ENCODE measurements at places on chromosomes 1 and 21.
A peak's percentile ranks its signal among the peaks of the same experiment; 100 is the strongest.

- no peak for DNase-seq
Measured at GRCh38 chr1:187491082-187491720, 662.5 kb downstream of the PLA2G4A start.

GRCh38 chr1:158122833-158123388 lies 57.8 kb upstream of the CD1D start:
- no peak for DNase-seq

- DNase-seq = no peak
Measured at GRCh38 chr1:225919906-225920305, 4.1 kb downstream of the PYCR2 start.

- DNase-seq = no peak
Measured at GRCh38 chr1:92585831-92586230, 99.1 kb upstream of the GFI1 start.

DNA sequence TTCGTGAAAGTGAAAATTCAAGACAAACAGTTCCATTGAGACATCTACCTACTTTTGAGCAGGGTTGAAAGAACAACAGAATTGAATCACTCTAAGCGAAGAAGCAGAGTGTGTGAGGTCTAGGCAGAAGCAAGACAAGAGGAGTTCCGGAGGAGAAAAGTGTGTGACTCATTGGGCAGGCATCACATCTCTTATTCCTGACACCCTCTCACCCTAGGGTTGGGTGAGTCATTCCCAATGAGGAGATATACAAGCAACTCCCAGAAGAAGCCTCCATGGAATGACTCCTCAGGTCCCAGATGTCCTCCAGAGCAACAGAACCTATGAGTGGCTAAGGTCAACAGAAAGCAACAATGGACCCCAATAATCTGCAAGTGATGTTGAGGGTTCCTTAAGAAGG lies 138.1 kb downstream of the TPR start:
- no peak for DNase-seq

- DNase-seq = no peak
Measured at GRCh38 chr1:226371866-226372490, 35.9 kb downstream of the PARP1 start.

DNA sequence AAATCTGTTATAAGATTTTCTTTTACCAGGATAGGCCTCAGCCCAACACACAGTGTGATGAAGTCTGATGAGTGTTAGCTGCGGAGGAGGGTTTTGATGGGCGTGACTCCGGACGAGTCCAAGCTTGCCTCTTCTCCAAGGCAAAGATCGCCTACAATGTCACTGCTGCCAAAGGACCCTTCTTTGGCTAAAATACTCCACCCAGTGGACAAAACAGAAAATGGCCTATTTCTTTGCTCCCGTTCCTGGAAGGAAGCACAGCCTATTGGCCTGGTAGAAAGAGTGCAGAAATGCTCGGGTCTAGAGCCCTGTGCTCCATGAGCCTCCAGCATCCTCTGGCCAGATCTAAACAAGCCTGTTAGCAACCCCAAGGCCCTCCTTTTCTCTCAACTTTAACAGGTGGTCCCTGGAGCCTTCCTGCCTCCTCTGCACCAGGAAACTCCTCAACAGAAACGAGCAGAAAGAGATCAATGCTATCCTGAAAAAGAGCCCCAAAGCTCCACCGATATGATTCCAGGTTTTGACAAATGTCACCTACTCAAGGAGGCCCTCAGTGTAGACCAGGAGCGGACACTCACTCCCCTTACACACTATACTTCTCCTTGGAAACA lies 3.4 kb upstream of the CASQ2 start:
- peak; percentile 21 for DNase-seq

DNA sequence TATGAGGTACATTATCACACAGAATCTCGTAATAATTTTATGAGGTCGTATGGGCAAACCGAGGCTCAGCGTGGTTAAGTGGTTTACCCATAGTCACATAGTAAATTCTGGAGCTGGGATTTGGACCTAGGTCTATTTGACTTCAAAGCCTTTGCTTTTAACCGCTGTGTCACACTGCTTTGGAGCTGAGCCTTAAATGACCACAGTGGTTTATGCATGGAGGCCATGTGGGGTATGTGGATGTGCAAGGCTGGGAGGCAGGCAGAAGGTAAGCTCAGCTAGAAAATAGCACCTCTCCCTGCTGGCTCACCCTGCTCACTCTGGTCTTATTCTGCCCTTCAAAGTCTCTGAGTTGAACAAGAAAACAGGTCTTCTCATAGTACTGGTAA lies 269.5 kb downstream of the TRABD2B start:
- DNase-seq = no peak

DNA sequence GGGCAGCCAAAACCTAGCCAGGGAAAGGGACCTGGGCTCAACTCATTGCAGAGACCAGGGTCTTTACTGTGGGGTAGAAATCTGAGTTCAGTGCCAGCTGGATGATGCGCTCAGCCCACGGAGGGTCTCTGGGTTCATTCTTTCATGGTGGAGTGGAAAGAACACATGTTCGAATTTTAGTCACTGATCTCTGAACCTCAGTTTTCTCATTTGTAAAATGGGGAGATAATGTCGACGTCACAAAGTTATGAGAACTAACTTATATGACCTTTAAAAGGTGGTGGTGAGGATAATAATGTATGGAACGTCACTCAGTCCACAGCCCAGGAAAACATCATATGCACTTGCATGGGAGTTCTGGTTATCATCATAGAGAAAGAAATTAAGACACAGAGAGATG lies 1.2 kb upstream of the TAL1 start:
- no peak for DNase-seq

DNA sequence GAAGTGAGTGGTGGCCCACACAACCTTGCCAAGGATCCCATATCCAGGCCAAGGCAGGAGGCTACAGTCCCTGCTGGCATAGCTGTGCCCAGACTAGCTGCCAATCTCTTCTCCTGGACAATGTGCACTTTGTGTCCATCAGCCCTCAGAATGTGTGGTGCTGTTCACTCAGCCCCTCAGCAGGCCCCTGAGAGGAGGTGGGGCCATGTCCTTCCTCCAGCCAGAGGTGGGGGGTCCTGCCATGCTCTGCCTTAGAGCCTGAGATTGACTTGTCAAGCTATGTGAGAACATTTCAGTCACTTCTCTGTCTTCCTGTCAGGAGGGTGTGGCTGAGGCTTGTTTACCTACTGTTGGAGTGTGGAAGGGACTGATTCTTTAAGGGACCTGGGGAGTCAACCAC lies 1.4 kb downstream of the NCF2 start:
- no peak for DNase-seq

DNA sequence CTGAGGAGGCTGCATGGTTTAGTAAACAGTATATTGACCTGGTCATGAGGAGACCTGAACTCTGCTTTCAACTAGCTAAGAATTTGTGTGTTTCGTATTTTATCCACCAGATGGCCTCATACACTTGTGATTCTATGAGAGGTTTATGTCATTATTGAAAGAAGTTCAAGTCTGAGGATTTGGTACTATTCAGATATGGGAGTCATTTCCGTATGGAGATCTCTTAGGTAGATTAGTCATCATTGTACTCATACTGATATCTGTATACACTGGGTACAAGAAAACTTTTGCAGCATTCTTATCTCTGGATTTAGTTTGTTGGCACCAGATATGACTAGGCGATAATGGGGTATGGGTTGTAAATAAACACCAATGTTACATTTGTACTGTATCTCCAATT lies 26.6 kb downstream of the ATF6 start:
- no peak for DNase-seq

- DNase-seq = no peak
Measured at GRCh38 chr1:246591504-246591903, 25.2 kb downstream of the CNST start.

GRCh38 chr1:214416417-214416816 lies 135.0 kb downstream of the PTPN14 start:
- no peak for DNase-seq

DNA sequence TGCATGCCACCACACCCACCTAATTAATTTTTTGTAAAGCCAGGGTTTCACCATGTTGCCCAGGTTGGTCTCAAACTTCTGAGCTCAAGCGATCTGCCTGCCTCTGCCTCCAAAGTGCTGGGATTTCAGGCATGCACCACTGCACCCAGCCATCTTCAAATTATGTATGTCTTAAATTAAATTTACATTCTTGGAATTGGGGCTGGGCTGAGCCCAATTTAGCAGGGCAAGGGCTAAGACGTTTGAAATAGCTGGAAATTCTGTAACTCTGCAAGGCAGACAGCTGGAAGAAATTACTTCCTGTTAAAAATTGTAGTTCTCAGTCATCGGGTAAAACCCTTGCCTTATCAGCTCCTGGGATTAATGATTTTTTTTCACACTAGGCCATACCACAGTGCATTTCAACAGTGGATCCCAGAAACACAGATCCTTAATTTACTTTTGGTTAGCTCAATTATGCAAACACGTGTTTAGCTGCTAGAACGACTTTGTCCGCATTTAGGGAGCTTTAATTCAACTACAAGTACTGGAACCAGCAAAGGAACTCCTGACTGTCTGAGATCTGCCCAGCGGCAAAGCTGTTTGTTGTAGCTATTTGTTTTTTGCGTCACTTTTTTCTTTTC lies 83.3 kb downstream of the OLFML3 start:
- DNase-seq = no peak

DNA sequence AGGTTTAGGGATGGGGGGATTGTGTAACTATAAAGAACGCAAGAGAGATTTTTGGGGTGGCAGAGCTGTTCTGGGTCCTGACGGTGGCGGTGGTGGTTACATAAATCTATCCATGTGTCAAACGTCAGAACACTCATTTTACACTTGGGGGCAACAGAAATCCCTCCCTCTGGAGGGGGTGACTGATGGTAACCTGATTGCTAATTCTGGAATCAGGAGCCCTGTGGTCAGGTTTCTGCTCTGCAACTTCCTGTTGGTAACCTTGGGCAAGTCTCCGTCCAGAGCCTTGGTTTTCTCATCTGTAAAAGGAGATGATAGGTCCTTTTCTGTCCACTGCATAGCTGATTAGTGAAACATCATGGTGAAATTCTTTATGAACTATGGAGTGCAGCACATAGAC lies 40.9 kb downstream of the ALPL start:
- no peak for DNase-seq

DNA sequence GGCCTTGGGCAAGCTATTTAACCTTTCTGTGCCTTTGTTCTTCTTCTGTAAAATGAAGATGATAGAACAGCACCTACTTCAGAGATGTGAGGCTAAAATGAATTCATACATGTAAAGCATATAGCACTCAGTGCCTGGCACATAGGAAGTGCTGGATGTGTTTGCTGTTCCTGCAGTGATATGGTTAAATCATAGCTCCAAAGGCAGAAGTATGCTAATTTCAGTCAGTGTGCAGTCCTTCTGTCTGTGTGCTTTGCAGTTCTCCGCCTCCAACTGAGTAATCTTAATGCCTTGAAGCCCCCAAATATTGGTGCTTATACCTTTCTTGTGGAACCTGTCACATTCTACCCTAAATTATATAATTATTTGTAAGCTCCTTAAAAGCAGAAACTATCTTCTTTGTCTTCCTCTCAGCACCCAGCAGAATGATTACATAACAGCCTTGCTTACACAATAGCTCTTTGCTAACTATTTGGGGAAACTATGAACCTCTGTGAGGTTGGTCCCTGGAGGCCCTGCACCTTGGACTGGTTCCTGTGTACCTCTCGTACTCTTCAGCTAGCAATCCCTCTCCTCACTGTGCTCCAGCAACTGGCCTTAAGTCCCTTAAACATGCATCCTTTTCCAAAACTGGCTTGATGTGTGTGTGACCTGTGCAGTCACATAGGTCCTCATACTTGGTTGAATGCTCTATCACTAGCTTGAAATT lies 57.0 kb upstream of the CACYBP start:
- no peak for DNase-seq

DNA sequence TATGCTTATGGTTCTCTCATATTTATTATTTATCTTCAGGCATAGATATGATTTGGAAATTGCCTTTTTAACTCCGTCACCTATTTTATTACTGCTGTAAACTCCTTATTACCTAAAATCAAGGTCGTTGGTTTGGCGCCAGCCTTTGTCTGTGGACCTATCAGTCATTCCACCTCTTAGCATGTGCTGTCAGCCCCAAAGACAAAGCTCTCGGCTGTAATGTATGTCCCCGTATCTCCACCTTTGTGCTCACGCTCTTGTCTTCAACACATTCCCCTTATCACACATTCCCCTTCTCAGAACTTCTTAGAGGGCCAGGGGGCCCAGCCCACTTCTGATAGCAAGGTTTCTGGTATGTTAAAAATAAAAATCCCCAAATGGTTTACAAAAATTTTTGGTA lies 342.2 kb downstream of the RYR2 start:
- no peak for DNase-seq

DNA sequence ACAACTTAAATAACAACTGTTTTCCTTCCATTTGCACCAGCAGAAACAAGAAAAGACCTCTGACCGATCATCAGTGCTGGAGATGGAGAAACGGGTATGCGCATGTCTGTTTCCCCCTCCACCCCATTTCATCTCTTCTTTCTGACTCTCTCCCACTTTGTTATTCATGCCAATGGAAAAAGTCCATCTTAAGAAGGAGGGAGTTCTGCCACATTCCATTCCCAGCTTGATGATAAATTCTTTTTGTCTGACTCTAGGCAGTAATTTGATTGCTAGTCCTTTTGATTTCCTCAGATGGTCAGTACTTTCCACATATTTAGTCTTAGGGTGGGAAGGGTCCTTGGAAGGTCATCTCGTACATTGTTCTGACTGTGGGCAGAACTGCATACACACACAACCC lies 142.5 kb downstream of the SYT2 start:
- no peak for DNase-seq

DNA sequence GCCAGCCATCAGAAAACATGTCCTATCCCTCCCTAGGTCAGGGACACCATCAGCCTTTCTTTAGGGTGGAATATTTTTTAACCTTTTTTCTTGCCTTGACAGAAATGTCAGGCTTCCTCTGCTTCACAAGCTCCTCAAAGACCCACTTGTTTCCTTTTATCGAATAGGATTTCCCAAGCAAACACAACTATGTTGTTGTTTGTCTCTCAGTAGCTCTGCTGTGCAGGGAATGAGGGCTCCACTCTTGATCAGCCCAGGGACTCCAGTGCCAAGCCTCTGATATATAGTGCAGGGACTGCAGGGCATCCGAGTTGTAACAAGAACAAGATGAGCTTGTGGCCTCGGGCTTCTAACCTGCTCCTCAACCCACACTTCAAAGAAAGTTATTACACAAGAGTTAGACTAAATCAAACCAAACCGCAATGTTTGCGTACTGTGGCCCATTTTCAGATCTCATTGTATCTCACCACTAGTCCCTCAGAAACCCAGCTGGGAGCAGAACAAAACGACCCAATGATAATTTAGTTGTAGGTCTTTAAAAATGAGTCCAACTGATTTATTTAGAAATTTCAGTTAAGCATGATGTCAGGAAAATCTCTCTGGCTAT lies 108.1 kb downstream of the ATG4C start:
- no peak for DNase-seq

- DNase-seq = no peak
Measured at GRCh38 chr1:1918901-1919303, at the start of gene TMEM52. TSS of gene TMEM52 (minus strand) at chr1:1919279. CDS start at chr1:1919265, 14 bp downstream.

Measured in thoracic aorta (tissue), 2 donors.